ENCODE measurements at places on chromosomes 7 and 10.
A peak's percentile ranks its signal among the peaks of the same experiment; 100 is the strongest.

GRCh38 chr7:140025241-140025640 lies 37.5 kb downstream of the PARP12 start:
- DNase-seq: no peak

DNA sequence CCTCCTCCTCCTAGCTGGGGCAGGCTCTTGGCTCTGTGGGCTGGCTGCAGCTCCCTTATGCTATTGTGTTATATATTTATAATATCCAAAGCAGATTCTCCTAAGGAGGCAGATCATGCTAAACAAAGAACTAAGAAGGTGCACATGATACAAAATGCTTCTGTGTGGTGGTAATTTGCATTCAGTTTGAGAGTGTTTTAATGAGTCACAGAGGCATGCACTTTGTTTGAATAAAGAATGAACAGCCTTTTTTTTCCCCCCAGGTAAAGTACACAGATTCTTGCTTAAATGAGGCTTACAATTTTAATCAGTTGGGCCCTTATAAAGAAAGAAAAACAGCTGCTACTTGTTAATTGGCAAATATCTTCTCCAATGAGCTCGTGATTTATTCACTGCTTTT lies 95.0 kb downstream of the FANK1 start:
- no peak for DNase-seq

- DNase-seq: peak; percentile 37
Measured at GRCh38 chr10:69786791-69787190, 14.9 kb upstream of the COL13A1 start.

DNA sequence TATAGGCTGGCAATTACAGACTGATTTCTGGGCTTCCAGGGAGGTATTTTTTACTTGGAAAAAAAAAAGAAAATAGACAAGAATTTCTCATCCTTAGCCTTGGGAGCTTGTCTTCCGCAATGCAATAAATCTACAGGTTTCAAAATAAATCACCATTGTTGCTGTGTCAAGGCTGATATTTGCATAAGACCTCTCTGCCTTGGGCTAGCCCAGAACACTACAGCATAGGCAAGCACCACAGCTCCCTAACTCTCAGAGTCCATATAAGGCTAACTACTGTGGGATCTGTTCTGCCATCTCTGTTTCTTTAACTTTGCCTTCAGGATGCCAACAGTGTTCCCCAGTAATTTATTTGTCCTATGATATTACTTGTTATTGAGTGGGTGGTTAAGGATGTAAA lies 64.4 kb downstream of the ZWINT start:
- DNase-seq: no peak

GRCh38 chr7:36303202-36304098 lies 86.2 kb upstream of the ANLN start:
- peak; percentile 99 for DNase-seq

GRCh38 chr10:96389785-96390184 lies 31.0 kb upstream of the OPALIN start:
- no peak for DNase-seq

GRCh38 chr7:133623721-133624120 lies 370.8 kb downstream of the EXOC4 start:
- DNase-seq: no peak

DNA sequence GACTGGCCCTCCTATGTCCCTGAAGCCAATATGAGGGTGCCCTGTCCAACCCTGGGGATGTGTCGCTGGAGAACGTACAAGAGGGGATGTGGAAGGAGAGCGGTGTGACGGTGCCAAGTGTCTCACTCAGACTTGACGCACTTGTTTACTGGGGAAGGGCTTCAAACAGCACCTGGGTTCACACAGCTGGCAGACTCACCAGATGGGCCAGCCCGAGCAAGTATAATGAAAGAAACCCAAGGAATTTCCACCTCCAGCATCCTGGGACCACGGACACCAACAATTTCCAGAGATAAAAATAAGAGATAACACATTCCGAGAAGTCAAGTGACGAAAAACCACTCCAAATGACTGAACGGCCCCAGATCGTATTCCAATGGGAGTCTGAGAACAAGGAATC lies 5.3 kb downstream of the ATP5MF start:
- DNase-seq: no peak

DNA sequence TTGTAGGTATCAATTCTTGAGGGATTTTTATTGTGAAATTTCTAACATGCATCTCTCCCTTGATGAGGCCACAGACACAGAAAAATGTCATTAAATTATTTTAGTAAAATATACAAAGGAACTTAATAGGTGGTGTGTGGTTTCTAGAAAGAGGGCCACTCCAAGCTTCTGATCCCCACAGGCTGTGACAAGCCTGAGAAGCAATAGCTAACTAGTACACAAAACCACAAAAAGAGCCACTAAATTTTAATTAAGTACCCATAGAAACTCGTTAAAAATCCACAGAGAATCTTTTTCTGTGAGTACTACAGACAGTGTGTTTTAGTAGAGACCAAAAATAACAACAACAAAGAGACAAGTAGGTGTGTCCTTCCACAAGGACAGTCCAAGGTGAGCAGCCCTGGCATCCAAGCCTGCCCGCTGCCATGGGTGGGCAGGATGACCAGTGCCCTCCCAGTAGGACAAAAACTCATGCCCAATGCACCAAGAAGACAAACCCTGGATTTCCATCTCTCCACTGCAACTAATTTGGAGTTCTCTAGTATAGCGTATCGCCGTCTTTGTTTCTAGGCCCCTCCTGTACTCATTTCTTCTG lies 81.0 kb downstream of the RNF216 start:
- no peak for DNase-seq

DNA sequence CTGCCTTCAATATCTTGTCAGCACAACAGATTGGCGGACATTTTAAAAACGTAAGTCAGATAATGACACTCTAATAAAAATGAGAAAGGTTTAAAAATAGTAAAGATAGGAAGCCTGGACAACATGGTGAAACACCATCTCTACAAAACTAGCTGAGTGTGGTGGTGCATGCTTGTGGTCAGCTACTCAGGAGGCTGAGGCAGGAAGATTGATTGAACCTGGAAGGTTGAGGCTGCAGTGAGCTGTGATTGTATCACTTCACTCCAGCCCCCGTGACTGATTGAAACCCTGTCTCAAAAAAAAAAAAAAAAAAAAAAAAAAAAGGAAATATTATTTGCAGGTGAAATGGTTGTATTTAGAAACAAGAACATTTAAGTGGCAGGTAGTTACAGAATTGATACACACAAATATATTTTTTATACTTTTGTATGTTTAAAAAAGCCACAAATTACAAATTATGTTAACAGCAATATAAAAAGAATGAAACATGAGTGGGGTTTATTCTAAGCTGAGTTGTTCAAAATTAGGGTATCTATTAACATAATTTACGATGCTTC lies 141.9 kb downstream of the ADK start:
- DNase-seq: no peak

GRCh38 chr7:37427276-37427940 lies 21.3 kb downstream of the ELMO1 start:
- no peak for DNase-seq

DNA sequence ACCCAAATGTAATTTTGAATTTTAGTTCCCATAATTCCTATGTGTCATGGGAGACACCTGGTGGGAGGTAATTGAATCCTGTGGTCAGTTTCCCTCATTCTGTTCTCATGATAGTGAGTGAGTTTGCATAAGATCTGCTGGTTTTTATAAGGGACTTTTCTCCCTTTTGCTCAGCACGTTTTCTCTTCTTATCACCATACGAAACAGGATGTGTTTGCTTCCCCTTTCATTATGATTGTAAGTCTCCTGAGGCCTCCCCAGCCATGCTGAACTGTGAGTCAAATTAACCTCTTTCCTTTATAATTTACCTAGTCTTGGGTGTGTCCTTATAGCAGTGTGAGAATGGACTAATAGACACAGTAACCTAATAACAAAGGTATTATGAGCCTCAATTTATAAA lies 36.1 kb upstream of the ZNF736 start:
- DNase-seq: no peak

- DNase-seq: peak; percentile 56
Measured at GRCh38 chr7:100799037-100799896, 28.1 kb downstream of the EPHB4 start.

GRCh38 chr10:47050618-47051455 lies 139.6 kb downstream of the PTPN20 start:
- no peak for DNase-seq

DNA sequence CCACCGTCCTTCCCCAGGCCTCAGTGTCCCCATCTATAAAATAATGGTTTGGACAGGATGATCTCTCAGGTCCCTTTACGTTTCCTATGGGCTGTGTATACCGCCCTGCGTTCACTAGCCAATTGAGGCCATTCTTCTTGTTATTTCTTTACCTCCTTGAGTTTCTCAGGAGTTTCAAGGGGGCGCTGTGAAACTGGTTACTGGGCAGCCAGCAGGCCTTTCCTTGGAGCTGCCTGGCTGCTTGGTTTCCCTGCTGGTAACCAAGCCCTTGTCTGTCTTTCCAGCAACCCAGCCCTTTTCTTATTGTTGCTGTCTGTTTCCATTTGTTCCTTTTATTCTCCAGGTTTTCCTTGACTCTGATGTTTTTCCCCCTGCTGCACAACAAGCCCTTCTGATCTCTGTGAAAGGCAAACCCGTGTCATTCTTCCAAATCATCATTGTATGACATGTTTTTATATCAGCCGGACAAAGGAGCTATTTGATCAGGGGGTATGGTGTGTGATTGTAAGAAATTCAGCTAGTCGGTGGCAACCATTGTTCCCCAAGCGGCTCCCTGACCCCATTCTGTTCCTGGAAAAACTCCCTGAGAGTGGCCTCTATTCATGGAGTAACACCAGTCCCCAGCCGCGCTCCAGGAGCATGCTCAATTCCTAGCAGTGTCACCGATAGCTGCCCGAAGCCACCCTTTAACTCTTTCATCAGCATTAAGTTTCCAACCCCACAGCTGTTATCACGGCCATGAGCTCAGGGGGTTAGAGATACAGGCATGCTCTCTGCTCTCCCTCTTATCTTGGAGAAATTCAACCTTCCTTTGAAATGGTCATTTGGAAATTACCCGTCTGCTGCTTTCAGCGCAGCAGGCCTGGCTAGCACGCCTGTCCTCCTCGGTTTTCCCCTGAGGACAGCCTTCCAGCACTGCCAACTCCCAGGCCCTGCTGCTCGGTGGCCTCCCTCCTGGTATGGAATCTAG lies 26.6 kb downstream of the FGF8 start:
- DNase-seq: no peak

DNA sequence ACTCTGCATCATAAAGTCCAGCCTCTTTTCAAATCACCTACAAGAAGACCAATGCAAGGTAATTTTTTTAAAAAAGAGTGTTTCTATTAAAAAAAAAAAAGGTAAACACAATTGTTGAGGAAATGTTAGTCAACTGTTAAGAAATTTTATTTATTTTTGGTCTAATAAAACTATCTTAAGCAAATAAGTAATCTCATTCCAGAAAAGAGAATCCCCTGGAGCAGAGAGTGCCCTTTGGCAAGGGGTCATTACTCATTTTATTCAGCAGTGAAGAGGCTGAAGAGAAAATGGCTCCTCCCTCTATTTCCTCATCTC lies 63.4 kb upstream of the GSDME start:
- peak; percentile 67 for DNase-seq

- DNase-seq: no peak
Measured at GRCh38 chr10:115003396-115003795, 65.4 kb downstream of the TRUB1 start.

DNA sequence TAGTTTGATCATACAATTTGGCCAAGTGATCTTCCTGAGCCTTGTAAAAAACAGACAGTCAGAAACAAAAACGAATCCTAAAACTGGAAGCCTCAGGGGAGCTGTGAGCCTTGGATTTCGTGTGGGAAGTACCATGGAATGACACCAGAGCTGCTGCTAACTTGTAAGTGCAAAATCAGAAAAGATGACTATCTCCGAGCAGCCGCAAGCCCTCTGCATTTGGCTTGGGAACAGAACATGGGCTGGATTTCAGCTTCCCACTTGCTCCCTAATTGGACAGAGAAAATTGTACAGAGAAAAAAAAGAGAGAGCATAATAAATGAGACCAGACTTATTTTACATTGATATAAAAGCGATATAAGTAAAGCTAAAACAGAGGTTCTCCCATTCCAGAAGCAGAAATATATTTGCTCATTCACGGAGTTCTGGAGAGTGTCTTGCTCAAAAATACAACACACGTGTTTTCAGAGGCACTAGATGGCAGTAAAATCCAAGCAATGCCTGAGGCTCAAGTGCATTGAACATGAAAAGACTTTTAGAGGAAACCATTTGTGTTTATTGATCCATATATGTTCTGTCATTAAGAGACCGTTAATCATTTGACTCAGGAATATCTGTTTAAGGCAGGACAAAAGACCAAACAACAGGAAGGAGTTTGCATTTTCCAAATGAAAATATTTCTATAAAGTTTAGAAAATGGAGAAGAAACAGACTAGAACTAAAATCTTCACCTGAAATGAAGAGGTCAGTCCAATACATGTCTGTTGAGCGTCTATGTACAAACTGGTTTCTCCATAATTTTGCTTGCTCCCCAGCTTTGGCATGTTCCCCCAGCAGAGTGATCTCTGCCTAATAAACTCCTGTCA lies 78.3 kb upstream of the SLC26A5 start:
- peak; percentile 38 for DNase-seq

GRCh38 chr10:66834802-66835201 lies 91.0 kb upstream of the LRRTM3 start:
- DNase-seq: no peak

DNA sequence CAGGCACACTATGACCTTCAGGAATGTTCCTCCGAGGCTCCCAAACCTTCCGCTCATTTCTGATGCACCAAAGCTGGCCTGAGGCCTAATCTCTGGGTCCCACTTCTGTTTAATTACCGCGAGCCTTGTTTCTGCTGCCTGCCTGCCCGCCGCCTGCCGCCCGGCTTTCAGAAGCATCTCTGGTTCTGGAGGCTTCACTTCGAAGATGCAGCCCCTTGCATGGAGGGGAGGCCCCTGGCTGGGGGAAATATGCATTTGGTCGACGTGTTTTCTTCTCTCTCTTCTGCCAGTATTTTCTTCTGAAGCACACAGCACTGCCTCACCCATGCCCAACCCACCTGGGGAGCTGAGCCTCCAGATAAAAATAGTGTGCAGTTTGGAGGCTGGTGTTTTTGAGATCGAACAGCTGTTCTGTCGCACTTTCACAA lies 166.9 kb downstream of the PAXIP1 start:
- no peak for DNase-seq
